ENCODE measurements at places on chromosomes 1 and 21.

GRCh38 chr21:34534522-34534921, 22.5 kb upstream of the KCNE1 start:
- no peak for DNase-seq

DNA sequence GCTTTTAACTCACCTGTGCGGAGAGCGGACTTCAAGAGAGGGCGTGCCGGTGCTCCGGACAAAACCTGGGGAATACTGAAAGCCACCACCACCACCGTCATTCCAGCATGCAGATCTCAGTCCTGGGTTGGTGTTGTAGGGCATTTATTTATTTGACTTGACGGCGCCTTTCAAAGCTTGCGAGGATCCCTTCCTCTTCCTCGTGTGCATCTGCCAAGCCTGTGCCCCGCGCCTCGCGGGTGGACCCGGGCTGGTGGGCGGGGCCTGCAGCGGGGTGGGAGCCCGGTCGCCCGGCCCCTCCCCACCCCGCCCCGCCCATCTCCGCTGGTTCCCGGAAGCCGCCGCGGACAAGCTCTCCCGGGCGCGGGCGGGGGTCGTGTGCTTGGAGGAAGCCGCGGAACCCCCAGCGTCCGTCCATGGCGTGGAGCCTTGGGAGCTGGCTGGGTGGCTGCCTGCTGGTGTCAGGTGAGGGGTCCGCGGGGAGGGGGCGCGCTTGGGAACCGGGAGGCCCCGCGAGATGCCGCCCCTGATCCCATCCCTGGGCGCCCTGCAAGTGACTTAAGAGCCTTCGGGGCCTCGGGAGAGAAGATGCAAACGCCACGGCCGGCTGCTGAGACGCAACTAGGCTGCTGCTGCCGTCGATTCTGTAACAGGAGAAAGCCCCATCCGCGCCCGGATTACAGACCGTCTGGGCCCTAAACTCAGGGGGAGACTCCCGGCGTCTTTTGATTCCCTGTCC, at the start of gene IL10RB:
TSS of gene IL10RB (plus strand) at position 318 of the 739 bp plus-strand sequence. CDS start at position 417, 99 bp downstream.
- no peak for DNase-seq

DNA sequence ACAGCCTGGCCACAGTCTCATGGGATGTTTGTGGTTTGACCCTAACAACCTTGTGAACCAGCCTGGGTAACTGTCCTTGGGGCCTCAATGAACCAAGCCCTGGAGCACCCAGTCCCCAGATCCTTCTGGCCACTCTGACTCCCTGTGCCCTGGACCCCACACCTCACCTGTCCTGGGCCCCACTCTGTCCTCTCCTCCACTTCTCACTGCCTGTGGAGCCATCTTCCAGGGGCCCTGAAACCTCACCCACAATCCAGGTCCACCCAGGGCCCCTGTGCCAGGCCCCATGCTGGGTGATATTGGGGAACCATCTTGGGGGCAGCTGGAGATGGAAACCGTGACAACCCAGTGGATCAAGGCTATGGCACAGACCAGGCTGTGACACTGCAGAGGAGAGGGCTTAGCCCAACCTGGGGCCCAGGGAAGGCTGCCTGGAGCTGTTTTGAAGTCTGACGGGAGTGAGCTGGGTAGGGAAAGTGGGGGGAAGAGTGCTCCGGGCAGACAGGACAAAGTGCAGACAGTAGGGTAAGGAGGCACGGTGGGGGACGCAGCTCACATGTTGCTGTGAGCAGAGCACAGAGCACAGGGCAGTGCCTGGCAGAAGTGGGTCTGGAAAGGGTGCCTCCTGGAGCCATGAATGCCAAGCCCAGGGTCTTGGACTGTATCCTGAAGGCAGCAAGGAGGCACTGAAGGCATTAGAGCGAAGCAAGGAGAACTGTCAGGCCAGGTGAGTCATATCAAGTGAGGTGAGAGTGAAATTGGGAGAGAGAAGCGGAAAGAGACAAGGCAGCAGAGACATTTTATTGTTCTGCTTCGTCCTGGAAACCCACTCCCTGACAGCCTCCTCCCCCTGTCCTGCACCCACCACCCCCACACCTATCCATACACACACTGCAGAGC, 12.1 kb upstream of the LRP8 start:
- no peak for DNase-seq

GRCh38 chr21:33278721-33279120, 12.6 kb downstream of the IL10RB start:
- no peak for DNase-seq

DNA sequence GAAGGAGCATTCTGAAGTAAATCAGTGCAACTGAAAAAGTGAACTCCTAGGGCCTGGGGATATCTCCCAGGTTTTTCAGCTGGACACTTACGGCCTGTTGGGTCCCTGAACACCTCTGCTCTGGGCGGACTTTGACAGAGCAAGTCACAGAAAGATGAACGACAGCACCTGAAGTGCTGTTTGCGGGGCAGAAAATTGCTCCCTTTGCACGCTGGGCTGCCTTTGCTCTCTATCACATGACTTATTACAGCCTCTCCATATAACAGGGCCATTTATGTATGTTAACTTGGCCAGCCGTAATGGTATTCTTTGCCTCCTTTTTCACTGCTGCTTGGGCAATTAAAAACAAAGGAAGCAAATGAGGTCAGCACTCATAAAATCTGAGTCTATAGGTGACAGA, 332.9 kb downstream of the BARHL2 start:
- no peak for DNase-seq

DNA sequence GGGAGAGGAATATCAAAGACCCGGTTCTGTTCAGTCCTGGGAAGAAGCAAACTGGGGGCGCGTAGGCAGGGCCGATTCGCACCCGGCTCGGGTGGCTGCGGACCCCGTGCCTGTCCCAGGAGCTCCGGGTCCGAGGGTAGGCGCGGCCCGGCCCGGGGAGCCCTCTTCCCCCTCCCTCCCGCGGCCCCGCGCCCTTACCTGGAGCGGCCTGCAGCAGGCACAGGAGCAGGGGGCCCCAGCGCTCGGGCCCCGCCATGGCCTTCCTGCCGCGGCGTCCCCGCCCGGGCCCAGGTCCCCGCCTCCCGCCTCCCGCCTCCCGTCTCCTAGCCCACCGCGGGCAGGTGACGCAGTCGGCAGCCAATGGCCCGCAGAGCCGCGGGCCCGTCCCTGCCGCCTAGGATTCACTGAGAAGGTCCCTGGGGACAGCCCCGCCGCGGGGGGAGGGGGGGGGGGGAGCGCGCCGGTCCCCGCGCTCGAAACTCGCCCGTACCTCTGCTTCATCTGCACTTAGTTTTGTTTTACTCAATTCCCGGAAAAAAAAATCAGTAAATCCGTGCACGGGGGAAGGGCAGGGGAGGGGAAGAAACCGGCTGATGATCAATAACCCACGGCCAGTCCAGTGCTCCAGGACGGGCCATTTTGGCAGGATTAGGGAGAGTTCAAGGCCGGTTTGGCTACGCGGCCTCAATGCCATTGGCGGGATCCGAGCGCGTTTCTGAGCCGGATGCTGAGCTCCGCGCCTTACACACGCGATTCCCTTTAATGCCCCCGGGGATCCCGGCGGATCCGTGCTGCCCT, at the start of gene IFNLR1:
TSS of gene IFNLR1 (minus strand) at position 297 of the 798 bp plus-strand sequence. CDS start at position 256, 41 bp downstream.
- peak; percentile 44 for DNase-seq

DNA sequence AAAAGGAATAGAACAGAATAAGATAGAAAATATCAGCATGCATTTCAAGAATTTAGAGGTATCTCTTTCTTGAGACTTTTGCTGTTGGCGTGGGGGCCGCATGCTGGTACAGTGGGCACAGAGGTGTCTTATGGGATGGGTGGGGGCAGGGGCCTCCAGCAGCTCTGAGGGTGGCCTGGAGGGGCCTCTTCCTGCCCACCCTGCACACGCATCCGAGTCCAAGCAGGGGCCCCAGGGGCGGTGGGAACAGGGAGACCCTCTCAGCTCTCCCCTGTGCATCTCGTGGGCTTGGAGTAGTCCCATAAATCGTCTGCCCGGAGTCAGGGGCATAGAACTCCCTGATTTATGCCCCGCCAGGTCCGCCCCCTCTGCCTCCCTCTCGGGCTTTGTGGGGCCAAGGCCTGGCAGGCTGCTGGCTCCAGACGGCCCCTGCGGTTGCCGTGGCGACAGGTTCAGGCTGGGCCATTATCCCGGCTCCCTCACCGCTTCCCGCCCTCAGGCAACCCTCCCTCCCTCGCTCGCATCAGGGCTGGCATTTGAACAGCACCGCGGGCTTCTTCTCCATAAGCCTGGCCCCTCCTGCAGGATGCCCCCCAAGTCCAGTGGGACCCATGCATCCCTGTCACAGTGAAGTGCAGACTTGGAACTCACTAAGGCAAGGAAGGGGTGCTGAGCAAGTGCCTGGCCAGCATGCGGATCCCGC, 133.2 kb upstream of the ZBTB40 start:
- DNase-seq: no peak

GRCh38 chr1:99645203-99645602, 710 bp upstream of the PALMD start:
- no peak for DNase-seq

DNA sequence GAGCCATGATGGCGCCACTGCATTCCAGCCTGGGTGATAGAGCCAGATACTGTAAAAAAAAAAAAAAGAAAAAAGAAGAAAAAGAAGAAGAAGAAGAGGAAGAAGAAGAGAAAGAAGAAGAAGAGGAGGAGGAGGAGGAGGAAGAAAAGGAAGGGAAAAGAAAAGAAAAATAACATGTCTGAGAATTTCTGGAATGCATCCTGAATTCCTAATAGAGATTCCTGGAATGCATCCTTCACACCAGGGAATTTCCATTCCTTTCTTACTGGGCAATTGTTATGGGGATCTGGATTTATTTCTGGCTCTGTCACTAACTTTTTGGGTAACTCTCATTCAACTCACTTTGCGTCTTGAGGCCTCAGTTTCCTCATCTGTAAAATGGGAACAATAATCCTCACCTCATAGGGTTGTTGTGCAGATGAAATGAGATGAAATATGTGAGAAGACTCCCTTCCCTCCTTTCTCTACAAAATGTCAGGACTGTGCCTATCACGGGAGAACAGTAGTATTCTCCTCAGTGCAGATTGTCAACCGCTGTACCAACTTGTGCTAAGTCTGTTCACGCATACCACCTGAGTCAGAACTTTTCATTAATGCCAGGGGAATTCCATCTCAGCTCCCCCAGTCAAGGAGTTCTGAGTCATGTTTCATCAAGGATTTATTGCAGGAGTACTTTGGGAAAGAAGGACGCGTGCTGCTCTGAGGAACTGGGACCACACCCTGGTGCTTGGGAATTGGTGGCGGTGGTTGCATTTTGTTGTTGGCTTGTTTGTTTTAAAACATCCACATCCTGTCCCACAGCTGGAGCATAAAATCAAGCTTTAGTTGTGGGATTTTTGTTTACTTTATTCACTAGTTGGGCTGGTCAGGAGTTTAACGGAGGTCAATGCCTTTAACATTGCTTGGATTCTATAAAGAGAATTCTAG, 42.4 kb upstream of the ROR1 start:
- DNase-seq: no peak

DNA sequence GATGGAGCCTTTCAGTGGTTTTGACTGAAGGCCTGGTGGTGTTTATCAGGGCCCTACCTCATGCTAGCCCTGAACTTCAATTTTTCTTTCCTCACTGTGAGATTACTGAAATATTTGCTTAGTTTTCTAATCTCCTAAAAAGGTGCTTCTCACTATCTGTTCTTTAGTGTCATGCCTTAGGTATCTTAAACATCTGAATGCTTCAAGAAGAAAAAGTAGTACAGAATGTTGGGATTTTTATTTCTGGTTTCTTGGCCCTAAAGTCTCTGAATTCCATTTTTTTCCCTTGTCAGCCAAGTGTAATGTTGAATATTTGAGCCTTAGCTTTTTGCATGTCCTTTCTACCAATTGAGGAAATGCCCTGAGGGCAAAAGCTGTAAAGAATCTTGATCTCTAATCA, 47.9 kb upstream of the PRKACB start:
- no peak for DNase-seq

DNA sequence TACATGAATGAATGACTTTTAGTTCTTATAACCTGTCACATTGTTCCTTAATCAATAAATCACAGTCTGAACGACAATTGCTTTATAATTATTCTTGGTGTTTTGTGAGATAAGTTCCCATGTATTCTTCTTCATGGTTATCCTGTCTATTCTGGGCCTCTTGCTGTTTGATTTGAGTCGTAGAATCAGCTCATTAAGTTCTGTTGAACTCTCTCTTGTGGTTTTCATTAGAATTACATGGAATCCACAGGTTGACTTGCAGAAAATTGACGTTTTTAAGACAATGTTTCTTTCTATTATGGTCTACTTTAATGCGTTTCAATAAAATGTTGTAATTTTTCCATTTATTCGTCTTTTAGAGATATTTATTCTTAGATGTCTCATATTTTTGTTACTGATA, 4.0 kb upstream of the LCE1A start:
- no peak for DNase-seq

- DNase-seq: no peak
Measured at GRCh38 chr1:182587666-182588499, 1.2 kb downstream of the RNASEL start.

DNA sequence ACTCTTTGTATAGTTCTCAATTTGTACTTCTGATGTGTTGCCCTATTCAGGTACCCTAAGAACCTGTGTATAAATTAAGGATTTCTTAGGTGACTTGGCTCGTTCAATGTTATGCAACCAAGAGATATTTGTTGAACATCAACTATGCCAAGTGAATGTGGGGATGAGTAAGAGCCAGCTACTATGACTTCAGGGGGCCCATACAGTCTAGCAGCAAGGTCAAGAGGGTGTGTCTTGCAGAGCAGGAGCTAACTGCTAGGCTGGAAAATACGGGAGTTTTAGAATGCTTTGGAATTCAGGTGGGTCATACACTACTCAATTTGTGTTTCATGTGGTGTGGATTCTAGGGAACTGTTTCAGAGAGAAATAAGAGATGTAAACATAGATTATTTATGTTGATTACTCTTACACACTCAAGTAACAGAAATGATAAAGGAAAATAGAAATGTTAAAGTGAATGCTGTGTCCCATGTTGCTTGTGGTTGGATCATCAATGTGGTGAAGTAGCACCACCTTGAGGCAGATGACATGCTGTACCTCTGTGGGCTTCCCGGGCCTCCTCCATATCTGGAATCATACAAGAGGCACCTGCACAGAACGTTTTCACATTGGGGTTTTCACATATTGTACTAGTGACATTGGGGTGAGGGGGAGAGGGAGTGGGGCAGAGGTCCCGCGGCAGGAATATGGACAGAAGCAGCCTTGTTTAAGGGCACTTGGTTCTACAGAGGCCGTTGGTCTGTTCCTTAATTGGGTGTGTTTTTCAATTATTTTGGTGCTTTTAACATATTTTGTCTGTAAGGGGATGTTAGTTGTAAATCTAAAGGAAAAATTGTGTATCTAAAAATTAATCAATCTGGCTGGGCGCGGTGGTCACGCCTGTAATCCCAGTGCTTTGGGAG, 12.4 kb downstream of the ARPC5 start:
- DNase-seq: no peak

DNA sequence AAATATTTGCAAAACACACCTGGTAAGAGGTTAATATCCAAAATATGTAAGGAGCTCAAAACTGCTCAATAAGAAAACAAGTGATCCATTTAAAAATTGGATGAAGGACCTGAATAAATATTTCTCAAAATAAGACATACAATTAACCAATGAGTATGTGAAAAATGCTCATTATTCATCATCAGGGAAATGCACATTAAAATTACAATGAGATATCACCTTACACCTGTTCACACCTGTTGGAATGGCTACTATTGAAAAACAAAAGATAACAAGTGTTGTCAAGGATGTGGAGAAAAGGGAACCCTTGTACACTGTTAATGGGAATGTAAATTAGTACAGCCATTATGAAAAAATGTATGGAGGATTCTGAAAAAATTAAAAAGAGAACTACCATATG, 136.0 kb upstream of the GREM2 start:
- no peak for DNase-seq

GRCh38 chr1:195202241-195202640, 1406.0 kb downstream of the KCNT2 start:
- no peak for DNase-seq
